ENCODE measurements at places on chromosomes 5 and 9. TPM values are rescaled to one million over a fixed set of nuclear protein-coding genes. Genes with fewer than 3 reads are reported as not detected.

GRCh38 chr9:34163434-34163833 is 15.4 kb upstream of the UBAP1 start:
- no peak overlapping the region for H3K4me3 ChIP-seq
- no peaks in the 10 kb centered on the region for H3K27me3 ChIP-seq
- no peaks in the 10 kb centered on the region for H3K4me1 ChIP-seq
- no peaks in the 10 kb centered on the region for H3K36me3 ChIP-seq

DNA sequence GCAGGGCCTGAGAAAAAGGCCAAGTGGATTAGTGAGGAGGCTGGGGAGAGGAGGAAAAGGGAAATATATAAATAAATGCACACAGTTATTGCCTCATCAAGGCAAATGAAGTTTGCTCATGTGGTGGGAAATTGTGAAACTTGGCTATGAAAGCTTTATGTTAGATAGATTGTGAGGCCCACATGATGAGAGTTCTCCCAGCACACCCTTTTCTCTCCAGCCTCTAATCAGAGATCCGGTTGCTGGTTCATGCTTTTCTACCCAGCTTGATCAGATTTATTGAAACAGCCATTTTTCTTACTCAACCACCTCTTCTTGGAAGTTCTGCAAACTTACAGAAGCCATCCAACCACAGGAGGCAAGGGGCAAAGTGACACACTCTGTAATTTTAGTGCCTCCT is 125.8 kb upstream of the KLF4 start:
- H3K4me1 ChIP-seq, result no peaks in the 10 kb centered on the region
- no peaks in the 10 kb centered on the region for H3K27me3 ChIP-seq
- no peak overlapping the region for H3K4me3 ChIP-seq
- DNase-seq, result no peak

The PCDHGA12 gene
- 5.4 TPM for total RNA-seq

The MAML1 gene
- total RNA-seq, result 15.6 TPM

The IL3 gene
- total RNA-seq, result not detected

All from gastrocnemius medialis (tissue), 4 donors.